ENCODE measurements at places on chromosomes 3 and 15.

- no peak for DNase-seq
Measured at GRCh38 chr15:67117370-67117769, 52.0 kb downstream of the SMAD3 start.

GRCh38 chr3:138440121-138440521 lies 5.7 kb downstream of the ESYT3 start:
- DNase-seq = no peak

GRCh38 chr3:72384602-72385001 lies 463.6 kb downstream of the SHQ1 start:
- DNase-seq = no peak

DNA sequence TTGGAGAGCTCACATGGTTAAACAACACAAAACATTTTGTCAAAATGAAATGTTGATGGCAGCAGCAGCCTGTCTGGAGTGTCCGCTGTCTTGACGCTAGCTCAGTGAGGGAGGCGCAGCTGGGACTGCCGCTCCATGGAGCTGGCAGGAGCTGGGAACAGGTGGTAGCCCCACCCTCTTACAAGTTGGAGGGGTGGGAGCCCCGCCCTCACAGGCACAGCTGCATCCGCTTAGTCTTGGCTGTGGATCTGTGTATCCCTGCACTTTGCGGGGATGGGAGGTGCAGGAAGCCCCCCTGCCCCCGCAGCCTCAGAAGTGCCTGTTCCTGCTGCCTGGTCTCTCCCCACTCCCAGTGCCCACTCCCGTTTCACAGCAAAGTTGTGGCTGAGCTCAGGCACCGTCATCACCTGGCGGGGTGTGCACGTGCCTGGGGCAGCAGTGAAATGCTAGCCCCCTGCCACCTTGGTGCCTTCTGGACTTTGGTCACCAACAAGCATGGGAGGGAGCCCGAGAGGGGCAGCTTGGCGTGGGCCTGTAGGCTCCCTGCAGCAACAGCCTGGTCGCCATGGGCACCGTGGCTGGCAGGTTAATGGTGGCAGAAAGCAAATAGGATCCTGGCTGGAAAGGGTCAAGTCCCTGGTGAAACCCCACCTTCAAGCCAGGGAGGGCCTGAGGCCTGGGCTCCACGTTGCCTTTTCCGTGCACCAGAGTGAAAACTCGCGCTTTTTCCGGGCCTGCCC lies 53.8 kb upstream of the CADM2 start:
- peak; percentile 3 for DNase-seq

DNA sequence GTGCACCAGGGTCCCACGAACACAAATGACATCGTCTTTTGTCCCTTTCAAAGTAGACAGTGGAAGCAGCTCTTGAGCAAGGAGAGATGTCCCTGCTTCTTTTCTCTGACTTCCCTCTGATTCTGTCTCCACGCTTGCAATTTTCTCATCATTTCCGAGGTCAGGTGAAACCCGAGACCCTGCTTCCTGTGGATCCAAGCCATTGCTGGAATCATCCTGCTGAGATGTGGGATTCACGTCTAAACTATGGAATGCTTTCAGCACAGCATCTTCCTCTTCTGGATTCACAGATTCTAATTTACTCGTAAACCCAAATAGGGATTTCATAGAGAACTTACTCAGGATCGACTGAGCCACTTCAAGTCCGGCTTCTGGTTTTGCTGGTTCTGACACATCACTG lies 127.1 kb downstream of the FMN1 start:
- DNase-seq = no peak

- DNase-seq = no peak
Measured at GRCh38 chr3:127763816-127764215, 58.5 kb downstream of the MGLL start.

GRCh38 chr3:174430986-174431385 lies 428.1 kb upstream of the NAALADL2 start:
- no peak for DNase-seq

- DNase-seq = no peak
Measured at GRCh38 chr15:73955861-73956742, 29.8 kb downstream of the LOXL1 start.

GRCh38 chr3:81320862-81321261 lies 440.6 kb downstream of the GBE1 start:
- DNase-seq = no peak

DNA sequence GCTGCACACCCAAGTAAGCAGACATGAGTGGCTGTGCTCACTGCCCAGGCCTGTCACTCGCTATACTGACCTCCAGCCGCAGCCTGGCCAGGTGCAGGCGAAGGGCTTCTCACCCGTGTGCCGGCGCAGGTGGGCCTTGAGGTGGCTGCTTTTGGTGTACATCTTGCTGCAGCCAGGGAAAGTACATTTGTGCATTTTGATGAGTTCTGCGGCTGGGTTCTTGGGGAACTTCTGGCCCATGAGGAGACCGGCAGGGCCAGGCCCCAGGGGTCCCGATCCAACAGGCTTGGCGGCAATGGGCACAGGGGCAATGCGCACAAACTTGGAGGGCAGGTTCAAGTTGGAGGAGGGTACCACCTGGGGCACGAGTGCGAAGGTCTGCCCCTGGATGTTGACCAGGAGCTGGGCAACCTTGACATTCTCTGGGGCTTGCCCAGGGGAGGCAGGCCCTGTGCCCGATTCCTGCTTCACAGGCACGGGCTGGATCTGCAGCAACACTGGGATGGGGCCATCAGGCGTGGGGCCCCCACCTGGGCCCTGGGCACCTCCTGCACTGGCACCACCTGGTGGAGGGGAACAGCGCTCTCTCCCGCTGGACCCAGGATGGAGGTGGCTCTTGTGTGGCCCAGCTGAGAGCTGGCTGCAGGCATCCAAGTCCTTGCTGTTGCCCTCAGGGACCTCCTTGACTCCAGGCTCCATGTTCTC lies 5.3 kb downstream of the KLF15 start:
- no peak for DNase-seq

DNA sequence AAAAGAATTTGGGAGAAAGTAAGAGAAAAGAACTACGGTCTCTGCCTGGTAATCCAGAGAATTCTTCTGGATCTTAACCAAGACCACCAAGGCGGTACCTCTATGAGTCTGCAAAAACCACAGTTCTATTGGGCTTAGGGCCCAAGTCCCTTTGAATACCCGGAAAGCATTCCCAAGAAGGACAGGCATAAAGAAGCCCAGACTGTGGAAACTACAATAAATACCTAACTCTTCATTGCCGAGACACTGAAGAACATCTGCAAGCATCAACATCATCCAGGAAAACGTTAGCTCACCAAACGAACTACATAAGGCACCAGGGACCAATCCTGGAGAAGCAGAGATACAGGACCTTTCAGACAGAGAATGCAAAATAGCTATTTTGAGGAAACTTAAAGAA lies 162.3 kb upstream of the TMC3 start:
- DNase-seq = no peak

DNA sequence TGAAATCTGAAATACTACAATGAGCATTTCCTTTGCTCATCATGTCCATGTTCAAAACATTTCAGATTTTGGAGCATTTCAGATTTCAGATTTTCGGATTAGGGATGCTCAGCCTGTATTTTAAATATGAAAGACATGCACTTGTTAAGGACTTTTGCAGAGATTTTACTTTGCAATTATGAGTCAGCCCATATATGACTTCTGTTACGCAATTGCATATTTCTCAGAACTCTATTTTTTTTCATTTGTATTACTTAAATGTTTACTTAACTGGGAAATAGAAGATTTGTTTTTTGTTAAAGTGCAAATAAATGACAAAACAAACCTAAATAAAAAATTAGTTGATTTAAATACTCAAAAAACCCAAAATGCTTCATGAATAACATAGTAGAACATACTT lies 376.2 kb downstream of the ZBTB20 start:
- DNase-seq = no peak

GRCh38 chr3:5441401-5441800 lies 253.9 kb downstream of the EDEM1 start:
- no peak for DNase-seq

GRCh38 chr15:74062671-74063070 lies 19.7 kb downstream of the GOLGA6A start:
- DNase-seq = no peak

- no peak for DNase-seq
Measured at GRCh38 chr3:149333176-149333859, at the start of gene TM4SF18. TSS of gene TM4SF18 (minus strand) at chr3:149333636. CDS start at chr3:149333382, 254 bp downstream.

DNA sequence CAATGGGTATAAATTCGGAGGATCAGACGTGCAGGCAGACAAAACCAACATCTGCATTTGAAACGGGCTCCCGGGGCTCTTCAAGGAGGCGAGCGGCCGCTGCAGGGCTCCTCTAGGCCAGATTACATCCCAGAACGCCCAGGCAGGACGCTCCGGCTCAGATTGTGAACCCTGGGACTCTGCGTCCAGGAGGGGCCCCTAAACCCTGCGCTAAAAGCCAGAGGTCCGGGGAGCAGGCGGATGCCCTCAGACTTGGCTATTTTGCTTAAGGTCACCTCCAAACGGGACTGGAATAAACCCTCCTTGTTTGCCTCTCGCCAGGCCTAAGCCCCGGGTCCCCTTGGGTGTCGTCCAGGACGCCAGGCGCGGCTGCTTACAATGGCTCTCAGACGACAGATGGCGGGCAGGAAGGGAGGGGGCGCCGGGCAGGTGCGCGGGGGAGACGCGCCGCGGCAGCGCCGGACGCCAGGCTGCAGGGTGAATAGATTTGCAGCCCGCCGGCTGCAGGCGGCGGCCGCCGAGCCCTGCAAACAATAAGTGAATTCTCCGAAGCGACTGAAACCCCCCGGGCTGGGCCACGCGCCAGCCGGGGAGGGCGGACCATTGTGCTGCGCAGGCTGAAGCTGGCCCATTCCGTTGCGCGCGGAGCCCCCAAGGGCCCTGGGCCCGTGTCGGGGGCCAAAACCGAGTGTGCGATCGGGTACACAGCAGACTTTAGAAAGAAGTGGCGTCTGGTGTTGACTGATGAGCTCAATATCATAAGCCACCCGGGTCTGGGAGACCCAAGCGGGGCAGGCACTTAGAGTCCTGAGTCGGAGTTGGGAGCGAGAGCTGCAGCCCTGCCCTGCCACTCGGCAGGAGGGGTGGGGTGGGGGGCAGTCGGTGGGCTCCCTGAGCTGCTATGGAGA lies 32.3 kb upstream of the AMOTL2 start:
- peak; percentile 85 for DNase-seq

DNA sequence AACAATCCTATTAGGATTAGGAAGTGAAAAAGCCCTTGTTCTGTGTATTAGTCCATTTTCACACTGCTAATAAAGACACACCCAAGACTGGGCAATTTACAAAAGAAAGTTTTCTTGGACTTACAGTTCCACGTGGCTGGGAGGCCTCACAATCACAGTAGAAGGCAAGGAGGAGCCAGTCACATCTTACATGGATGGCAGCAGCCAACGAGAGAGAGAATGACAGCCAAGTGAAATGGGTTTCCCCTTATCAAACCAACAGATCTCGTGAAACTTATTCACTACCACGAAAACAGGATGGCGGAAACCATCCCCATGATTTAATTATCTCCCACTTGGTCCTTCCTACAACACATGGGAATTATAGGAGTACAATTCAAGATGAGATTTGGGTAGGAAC lies 248.2 kb upstream of the KCNMB2 start:
- no peak for DNase-seq

GRCh38 chr3:142837526-142837925 lies 51.4 kb downstream of the PCOLCE2 start:
- DNase-seq = no peak

- DNase-seq = no peak
Measured at GRCh38 chr3:113261626-113262303, 50.4 kb downstream of the BOC start.

- DNase-seq = peak; percentile 61
Measured at GRCh38 chr3:177777699-177778098, 580.4 kb upstream of the TBL1XR1 start.

GRCh38 chr15:82966671-82967071 lies 14.2 kb upstream of the HOMER2 start:
- no peak for DNase-seq

- no peak for DNase-seq
Measured at GRCh38 chr3:172582712-172583111, 59.5 kb upstream of the TNFSF10 start.

GRCh38 chr3:128484404-128485281 lies 8.4 kb downstream of the GATA2 start:
- DNase-seq = no peak

- DNase-seq = peak; percentile 26
Measured at GRCh38 chr3:171328419-171329082, 131.7 kb downstream of the TNIK start.

DNA sequence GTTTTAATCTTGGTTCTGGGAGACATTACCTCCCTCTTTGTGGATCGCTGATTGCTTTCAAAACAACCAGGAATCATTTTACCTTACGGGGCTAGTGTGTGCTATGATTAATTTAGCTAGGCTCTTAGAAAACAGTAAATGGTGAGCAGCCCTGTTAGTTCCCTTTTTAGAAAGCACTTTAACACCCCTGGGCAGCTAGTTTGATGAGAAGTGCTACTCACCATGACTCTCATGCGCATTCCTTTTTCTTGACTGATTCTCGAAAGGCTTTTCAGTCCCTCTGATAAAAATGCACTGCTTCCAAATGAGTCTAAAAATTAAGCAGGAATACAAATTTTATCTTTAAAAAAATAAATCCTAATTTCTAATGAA lies 75.3 kb upstream of the LEKR1 start:
- DNase-seq = no peak

DNA sequence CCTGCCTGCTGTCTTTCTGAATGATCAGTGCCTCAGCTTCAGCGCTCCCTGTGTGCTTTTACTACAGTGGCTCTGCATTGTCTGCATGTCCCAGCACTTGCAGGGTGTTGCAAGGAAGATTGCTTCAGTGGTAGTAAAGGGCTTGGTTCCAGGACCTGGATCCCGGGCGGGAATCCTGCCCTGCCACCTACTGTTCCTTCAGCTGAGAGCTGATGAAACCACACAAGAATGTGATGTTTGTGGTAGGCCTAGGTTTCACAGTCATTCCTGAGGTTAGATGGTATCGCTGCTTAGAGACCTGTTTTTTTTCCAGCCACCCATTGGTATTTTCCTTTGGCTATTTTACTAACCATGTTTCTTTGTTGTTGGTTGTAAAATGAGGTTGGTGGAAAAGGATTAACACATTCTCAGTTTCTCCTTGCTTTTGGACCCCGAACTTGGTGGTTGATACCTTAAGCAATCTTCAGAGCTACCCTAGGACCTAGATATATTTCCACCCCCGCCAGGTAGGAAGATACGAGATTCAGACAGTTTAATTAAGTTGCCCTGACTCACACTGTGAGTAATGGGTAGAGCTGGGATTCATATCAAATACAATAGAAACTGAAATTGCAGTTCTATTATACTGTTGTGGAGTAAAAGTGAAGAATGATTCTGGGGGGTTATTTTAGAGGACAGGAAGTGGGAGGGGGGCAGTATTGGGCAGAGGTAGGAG lies 11.4 kb downstream of the GPR87 start:
- no peak for DNase-seq

- no peak for DNase-seq
Measured at GRCh38 chr3:152899306-152899705, 64.4 kb downstream of the P2RY1 start.
